ENCODE measurements at places on chromosomes 11 and 22.

GRCh38 chr11:35083431-35084238 lies 55.3 kb upstream of the CD44 start:
- DNase-seq, result no peak

GRCh38 chr22:22201930-22202343 lies 42.6 kb upstream of the VPREB1 start:
- no peak for DNase-seq

GRCh38 chr11:69409812-69410645 lies 71.4 kb upstream of the LINC01488 start:
- DNase-seq, result no peak

- no peak for DNase-seq
Measured at GRCh38 chr11:29280452-29280851, 736.4 kb downstream of the KCNA4 start.

DNA sequence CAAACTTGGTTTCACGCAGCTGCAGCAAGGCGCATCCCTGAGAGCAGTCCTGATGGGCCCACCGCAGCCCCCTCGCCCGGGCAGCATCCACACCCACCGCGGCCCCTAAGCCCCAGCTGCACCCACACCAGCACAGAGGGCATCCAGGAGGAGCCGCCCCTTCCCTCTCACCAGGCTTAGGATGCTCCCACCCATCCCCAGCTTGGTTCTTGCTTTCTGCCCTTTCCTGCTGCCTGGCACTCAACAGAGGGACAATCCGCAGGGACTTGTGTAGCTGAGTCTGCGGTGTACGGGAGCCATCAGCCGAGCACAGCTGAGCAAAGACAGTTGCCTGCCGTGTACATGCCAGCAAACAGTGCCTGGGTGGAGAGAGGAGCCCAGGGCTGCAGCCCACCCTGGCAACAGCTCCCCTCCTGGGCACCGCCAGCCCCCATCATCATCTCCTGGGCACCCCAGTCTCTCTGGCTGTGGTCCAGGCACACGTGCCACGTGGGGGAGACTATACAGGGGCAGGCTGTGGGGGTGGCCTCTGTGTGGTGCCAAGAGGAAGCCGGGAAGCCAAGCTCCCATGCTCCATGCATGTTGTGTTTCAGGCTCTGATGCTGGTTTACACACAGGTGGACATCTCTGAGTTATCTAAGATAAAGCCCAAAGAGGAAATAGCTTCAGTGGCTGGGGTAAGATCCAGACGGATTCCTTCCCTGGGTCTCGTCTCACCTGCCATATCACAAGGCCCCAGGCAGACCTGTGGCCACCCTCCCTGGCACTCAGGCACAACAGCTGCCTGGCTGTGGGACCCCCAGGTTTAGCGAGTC lies 36.0 kb upstream of the GNB1L start:
- DNase-seq, result no peak

- no peak for DNase-seq
Measured at GRCh38 chr11:29490938-29491337, 525.9 kb downstream of the KCNA4 start.

- DNase-seq, result no peak
Measured at GRCh38 chr11:122204206-122204605, 88.2 kb upstream of the BLID start.

- no peak for DNase-seq
Measured at GRCh38 chr11:101011881-101012280, 117.7 kb downstream of the PGR start.

GRCh38 chr11:95592471-95592870 lies 197.1 kb downstream of the FAM76B start:
- no peak for DNase-seq

DNA sequence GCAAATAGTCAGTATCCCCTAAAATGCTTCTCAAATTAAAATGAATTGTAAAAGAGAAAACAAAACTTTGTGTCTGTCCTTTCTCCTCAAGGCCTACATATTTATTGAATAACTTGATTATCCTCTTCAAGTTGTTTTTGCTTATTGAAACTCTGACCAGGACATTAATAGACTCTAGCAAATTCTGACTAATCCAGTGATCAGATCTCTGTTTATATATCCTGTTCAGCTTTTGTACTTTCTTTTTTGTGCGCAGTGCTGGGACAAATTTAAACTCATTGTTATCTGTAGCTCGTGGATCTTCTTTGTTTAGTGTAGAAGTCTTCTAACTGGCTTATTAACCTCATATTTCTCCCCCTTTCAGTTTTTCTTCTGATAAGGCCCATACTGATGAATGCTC lies 139.9 kb upstream of the SORL1-AS1 start:
- DNase-seq, result no peak

DNA sequence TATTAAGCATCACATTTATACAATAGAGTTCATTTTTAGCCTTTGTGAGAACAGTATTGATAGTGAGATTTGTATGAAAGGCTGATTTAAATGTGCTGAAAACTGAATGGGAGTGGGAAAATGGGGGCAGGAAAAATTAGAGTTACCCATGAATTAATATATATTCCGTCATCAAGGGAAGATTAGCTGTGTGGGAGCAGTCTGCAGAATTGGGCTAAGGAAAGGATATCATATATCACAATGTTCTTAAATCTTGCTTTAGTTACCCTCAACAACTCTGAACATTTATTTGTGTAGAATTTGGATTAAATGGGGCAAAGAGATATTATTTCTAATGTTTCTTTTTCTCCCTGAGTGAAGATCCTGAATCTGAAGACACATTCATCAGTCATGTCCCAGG lies at the start of gene OR51Q1:
Gene OR51Q1, plus strand, starts transcription at position 301 of the 400 bp plus-strand sequence. Its CDS starts 90 bp downstream, at position 391.
- no peak for DNase-seq

- DNase-seq, result no peak
Measured at GRCh38 chr11:72014761-72015320, 16.1 kb downstream of the IL18BP start.

DNA sequence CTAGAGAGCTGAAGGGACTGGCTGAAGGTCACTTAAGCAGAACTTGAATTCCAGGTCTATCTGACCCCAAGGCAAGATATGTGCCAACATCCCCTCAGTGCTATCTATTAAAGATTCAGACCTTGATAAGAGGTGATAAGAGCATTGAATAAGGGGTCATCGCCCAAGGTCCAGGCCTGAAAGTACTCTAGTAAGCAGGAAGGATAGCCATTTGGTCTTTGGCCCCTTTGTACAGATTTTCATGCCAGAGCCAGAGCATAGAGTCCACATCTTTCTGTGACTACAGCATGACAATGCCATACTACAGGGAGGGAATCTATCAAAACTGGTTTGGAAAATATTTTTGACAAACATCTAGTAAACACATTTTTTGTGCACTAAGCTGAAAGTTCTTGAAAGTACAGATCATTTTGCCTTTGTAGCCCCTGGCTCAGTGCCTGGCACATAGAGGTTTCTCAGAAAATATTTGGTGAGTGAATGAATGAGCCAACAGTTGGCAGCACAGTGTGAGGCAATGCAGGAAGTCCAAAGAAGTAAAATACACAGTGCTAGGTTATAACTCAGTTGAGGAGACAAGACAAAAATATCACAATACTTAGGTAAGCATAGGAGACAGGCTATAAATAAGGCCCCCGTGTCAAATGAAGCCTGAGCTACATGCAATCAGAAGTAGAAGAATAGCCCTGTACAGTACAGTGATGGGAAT lies 15.1 kb upstream of the RRAS2 start:
- DNase-seq, result no peak

- no peak for DNase-seq
Measured at GRCh38 chr11:66089067-66089466, 19.0 kb downstream of the PACS1 start.

DNA sequence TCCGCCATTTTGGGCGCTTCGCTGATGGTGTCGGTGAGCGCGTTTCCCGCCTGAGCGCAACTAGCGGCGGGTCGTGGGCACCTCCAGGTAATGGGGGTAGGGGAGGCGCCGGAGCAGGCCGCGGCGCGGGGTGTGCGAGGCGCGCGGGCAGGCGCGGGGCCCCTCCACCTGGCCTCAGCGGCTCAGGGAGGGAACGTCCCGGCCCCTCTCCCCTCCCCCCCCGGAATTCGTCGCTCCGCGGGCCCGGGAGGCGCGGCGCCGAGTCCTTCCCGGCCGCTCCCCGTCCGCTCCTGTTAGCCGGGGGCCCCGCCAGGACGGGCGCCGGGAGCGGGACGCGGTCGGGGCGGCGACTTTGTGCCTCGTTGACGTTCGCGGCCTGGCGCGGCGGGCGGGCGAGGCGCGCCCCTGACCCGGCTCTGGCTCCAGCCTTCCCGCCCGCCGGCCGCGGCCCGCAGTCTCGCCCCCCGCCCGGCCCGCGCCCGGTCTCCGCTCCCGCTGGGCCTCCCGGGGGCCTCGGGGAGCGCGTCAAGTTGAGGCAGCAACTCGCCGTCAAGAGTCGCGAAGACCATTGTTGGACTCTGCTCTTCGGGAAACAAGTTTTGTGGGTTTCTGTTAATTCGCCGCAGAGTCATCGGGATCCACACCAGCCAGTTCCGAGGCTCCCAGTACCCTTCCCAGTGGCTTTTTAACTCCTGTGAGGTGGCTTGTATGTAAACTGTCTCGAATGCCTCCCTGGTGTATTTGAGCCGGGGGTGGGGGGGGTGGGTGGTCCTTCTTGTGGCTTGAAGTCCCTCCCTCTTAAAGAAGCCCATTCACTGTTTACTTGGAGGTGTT lies at the start of gene PPP6R3:
Gene PPP6R3, plus strand, starts transcription at position 12 of the 834 bp plus-strand sequence. CDS start 76,913 bp downstream, outside the sequence.
- DNase-seq, result peak; percentile 53

DNA sequence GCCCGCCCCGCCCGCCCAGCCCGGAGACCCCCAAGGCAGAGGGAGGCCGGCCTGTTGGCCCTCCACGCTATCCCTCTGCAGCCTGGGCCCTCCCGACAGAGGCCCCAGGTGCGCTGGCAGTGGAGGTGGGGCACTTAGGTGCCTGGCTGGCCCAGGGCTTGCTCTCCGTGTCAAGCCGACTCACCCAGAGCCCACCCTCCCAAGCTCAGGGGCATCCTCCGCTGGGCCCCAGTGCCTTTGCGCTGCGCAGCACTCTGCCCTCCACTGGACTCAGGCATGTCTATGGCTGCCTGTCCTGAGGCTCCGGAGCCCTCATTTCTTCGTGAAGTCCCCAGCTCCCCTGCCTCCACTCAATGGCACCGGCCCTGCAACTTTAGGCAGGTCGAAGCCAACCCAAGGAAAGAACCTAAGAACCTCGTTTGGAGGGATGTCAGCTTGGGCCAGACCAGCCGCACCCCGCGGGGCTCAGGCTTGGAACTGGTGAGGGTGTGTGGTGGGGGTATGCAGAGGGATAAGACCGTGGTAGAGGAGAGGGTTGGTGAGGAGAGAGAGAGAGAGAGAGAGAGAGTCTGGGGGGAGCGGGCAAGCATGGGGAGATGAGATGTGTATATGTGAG lies 6.1 kb downstream of the SMIM45 start:
- DNase-seq, result no peak

DNA sequence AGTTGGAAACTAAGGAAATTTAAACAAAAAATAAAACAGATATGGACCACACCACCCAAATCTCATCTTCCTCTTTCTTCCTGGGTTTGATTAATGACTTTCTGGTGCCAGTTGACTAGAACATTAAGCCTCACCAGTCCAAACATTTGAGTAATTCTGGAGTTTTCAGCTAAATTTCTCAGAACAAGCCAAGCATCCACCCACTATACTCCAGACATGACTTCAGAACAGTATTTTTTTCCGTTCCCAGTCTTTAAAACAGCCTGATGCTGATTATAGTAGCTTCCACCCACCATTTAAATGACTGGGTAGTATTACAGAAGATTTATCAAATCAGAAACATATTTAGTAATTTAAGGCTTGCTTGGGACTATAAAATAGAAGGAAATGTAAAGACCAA lies 230.9 kb upstream of the UBASH3B start:
- DNase-seq, result no peak

- peak; percentile 89 for DNase-seq
Measured at GRCh38 chr11:35166369-35167360, 27.7 kb downstream of the CD44 start.

GRCh38 chr11:86741839-86742805 lies 58.2 kb upstream of the PRSS23 start:
- peak; percentile 18 for DNase-seq

DNA sequence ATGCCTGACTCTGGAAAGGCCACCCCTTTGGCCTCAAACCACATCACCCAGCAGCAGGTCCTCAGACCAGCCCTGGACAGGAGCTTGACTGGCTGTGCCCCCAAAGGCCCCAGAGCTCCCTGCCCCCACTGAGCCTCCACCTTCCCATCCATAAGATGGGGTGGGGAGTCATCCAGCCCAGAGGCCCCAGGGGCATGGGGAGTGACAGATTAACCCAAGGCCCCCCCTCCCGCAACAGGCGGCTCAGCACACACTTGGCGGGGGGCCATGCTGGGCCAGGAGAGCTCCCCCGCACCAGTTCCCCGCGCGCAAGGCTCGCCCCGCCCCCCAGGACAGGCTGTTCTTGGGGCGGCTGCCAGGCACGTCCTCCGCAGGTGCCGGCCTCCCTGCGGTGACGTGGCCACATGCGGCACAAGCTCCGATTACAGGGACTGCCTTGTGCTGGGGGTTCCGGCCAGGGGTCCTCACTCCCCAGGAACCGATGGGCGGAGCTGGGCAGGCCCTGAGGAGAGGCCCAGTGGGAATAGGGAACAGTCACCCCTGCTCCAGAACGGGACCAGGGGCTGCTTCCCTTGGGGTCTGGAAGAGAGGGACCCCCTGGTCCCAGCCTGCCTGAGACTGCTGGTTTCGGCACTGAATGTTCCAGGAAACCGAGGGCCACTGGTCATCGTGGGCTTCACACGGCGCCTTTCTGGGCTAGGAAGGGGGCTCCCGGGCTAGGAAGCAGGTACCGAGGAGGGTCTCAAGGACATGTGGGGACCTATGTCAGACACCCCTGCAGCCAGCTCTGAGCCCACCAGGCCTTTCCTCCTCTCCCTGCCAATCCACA lies 5.1 kb upstream of the CDKN1C start:
- no peak for DNase-seq

- DNase-seq, result no peak
Measured at GRCh38 chr11:114154271-114155047, 94.9 kb downstream of the ZBTB16 start.

DNA sequence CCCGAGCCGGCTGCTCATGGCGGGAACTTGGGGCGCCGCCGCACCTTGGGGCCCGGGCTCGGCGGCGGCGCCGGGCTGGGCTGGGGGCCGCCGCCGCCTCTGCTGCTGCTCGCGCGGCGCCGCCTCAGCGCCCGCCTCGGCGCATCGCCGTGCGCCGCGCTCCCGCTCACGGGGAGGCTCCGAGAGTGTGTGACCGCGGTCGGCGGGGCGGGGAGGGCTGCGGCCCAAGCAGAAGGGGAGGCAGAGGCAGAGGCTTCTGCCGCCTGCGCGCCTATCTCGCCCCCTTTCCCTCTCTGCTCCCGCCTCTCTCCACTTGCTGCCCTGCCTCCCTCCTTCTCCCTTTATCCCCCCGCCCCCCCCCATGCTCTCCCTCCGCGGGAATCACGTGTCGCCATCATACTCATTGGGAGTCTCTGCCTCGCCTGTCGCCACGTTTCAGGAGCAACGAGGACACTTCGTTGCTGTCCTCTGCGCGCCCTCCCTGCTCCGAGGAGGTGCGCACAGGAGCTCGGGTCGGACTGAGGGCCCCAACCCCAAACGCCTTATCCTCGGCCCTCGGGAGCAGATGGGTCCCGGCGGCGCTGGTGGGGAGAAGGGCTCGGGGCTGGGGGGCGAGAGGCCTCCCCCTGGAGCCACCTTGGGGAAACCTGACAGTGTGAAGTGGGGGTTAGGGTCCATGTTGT lies at the start of gene GUCY1A2:
Gene GUCY1A2, minus strand, starts transcription at position 258 of the 683 bp plus-strand sequence. CDS start 421 bp downstream, outside the sequence.
- no peak for DNase-seq

GRCh38 chr11:45412521-45412920 lies 126.4 kb upstream of the SYT13 start:
- DNase-seq, result no peak

- DNase-seq, result peak; percentile 61
Measured at GRCh38 chr11:575313-575995, 816 bp upstream of the PHRF1 start.

All from RKO (cell line).